Stimulated activated CD8-positive, alpha-beta memory T cell treated with anti-CD3 and anti-CD28 coated beads, Interleukin-7, amount 100 ng/mL, for 1 hour (primary cell): ENCODE measurements at places on chromosomes 7 and 10.

DNA sequence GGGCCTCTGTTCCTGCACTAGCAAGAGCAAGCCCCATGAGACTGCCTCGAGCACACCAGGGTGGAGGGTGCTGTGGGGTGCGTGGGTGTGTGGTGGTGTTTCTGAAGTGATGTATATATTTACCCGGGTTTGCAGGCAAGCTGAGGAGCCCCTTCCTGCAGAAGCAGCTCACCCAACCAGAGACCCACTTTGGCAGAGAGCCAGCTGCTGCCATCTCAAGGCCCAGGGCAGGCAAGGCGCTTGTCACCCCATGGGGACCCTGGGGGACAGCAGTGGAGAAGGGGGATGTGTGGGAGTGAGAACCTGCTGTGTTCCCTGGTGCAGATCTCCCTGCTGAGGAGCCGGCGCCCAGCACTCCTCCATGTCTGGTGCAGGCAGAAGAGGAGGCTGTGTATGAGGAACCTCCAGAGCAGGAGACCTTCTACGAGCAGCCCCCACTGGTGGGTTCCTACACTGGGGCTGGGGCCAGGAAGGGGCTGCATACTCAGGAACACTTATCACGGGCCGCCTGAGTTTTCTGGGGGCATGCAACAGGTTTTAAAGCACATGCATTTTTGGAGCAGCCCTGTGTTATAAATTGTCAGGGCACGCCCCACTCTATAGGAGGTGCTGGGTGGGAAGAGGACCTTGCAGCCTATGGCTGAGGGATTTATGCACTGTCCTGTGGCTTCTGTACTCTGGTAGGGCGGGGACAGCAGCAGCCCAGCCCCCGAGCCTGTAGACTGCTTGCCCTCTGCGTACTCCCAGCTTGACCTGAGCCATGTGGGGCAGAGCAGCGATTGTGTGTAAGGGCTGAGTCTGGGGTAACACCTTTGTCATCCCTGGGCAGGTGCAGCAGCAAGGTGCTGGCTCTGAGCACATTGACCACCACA lies 5.9 kb downstream of the PGAM2 start:
- no peak for DNase-seq

GRCh38 chr7:2608921-2609411 lies 22.8 kb upstream of the TTYH3 start:
- no peak for DNase-seq

DNA sequence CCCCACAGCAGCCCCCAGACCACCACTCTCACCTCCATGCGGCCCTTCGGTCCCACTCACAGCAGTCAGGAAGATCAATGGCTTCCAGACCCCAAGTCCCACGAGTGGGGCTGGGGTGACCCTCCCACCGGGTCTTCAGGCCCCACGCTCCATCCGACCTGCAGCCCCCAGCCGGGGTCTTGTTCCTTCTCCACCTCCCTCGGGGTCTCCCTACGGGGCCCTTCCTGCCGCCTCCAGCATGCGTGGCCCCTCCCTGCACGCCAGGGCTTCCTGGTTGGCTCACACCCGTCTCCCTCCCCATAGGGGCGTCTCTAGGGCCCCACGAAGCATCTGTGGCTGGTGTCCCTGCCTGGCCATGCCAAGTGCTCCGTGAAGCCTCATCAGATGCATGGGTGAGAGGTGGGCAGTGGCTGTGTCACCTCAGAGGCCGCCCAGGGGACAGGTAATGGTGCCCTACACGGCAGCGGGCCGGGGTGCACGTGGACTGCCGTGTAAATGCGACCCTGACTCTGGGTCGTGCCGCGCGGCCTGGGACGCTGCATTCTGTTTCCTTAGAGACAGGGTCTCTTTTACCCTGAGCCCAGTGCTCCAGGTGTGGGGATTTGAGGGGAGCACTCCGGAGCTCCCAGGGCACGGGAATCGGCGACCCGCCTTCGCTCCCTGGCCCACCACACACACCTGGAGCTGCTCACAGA lies 19.9 kb downstream of the ADAP1 start:
- DNase-seq: no peak

DNA sequence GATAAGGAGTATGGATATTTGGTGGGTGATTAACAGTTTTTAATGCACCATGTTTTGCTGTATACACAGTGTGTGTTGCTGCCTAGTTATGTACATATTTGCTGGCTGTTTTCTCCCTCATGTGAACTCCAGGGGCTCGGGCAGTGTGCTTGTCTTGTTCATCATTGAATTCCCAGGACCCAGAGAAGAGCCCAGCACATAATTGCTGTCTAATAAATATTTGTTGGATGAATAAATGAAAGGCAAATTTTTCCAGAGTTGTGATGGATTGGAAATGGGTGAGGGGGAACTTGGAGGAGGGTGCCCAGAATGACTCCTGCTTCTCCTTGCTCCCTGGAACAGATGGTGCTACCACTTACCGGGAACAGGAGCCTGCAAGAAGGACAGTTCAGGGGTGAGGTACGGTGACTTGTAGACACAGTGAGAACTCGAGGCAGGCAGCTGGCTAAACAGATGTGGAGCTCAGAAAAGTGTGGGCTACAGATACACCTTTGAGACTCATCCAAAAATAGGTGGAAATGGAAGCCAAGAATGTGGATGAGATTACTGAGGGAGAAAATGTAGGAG lies 586.8 kb upstream of the MGMT start:
- DNase-seq: no peak

DNA sequence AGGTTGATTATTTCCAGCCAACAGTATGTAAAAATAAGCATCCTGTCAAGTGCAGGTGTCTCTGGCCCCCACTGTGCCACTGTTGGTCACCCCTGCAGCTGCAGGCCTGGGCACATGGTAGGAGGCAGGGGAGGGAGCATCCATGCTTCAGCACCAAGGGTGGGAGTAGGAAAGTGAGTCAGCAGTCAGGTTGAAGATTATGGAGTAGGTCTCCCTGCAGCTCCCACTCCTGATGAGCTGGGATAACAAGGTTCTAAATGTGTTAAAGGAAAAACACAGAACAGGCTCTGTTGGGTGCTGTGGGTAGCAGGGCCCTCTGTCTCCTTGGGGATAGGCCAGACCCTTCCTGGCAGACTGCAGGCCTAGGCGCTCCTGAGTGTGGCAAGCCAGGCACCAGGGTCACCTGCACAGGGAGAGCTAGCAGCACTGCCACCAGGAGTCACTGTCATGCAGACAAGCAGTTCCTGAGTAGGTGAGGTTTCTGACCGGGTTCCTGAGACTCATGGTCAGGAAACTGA lies 59.3 kb downstream of the NUDCD3 start:
- no peak for DNase-seq

DNA sequence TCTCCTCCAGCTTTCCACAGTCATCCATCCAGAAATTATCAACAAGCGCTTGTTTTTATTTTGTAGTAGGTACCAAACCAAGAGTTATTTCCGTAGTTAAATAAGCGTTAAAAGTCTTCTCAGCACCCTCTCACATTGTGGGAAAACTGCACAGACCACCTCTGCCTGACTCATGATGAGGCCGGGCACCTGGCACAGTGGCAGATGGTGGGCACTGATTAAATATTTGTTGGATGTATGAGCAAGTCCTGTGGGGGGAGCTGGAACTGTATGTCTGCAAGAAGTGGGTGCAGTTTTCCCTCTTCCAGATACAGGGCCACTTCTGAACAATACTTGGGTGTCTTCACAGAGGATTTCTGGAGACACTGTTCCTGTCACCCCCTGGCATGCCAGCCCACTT lies 5.3 kb upstream of the REPIN1 start:
- no peak for DNase-seq

GRCh38 chr10:42830237-42830636 lies 47.6 kb downstream of the BMS1 start:
- DNase-seq: no peak

- DNase-seq: no peak
These were observed 321.9 kb downstream of the REEP3 start for GRCh38 chr10:63843107-63843506.
